HCT116 (cell line): ENCODE measurements at places on chromosomes 3 and 15. TPM values are rescaled to one million over a fixed set of nuclear protein-coding genes. Genes with fewer than 3 reads are reported as not detected.
A peak's percentile ranks its signal among the peaks of the same experiment; 100 is the strongest.

GRCh38 chr3:36776436-36776835 is 12.1 kb upstream of the DCLK3 start:
- no peak overlapping the region for H3K27ac ChIP-seq
- H3K27me3 ChIP-seq, result peaks cover 40% of the 10 kb centered on the region
- no peaks in the 10 kb centered on the region for H3K4me1 ChIP-seq
- no peaks in the 10 kb centered on the region for H3K36me3 ChIP-seq

DNA sequence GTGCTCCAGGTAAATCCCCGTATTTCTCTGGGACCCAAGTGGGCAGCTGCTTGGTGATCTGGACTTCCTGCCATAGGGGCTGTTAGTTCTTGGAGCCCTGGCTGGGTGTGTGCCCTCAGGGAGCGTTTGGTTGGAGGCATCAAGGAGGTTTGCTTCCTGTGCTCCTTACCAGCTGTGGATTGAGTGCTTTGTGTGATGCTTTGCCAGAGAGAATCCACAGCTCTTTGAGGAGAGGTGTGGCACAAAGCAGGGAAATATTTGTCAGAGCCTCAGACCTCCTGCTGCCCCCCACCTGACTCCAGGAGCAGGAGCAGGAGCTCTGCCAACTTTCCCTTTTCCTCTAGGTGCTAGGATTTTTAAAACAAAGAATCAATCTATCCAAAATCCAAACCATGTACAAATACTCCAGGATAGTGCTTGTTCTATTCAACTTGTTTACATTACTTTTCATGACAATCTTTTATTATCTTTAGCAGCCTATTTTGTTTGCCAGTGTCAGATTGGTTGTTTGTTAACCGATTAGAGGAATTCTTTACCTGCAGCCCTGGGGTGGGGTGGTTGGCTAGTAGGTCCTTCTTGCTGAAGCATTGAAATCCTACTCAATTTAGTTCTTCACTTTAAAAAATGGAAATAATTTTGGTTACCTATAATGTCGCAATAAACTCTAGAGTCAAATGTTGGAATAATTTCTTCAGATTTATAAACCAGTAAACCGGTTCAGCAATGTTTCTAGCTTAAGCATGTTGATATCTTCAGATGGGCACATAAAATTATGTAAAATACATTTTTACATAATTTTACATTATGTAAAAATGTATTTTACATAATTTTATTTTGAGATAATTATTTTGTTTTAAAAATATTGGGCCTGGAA is 2.5 kb downstream of the CTDSPL start:
- H3K4me3 ChIP-seq, result no peak overlapping the region
- H3K4me1 ChIP-seq, result peaks cover 33% of the 10 kb centered on the region
- H3K27ac ChIP-seq, result peak overlapping the region; percentile 72; the same call in 1 of the 2 replicates
- DNase-seq, result no peak
- H3K36me3 ChIP-seq, result no peaks in the 10 kb centered on the region

The SEMA5B gene
- 0.15 TPM for total RNA-seq

The NSUN3 gene
- 6.6 TPM for total RNA-seq
